ENCODE measurements at places on chromosomes 4 and X.
A peak's percentile ranks its signal among the peaks of the same experiment; 100 is the strongest.

DNA sequence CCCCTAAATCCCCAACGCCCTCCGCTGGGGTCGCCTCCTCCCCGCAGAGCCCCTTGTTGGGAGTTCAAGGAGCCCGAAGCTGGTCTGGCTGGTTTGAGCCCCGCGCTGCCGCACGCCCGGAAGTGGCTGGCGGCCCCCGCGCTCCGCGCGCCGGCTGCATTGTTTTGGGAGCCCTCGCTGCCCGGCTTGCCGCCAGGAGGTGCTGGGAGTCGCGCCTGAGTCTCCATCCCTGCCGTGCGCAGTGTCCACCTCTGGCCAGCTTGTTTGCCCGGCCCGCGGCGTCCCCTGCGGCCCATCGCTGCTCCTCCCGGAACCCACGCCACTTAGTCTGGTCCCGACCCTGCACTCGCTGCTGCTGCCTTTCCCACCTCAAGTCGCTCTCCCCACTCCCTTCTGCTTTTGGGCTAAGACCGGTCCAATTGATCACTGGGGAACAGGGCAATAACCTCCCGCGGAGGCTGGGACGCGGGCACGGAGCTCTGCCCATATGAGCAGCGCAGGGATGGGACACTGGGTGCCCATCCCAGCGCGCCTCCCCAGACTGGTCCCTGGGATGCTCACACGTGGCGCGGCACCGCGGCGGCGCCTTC lies 2.2 kb upstream of the SFRP2 start:
- DNase-seq = no peak

- DNase-seq = no peak
These were observed 119.4 kb downstream of the GRIA3 start for GRCh38 chrX:123303429-123303828.

GRCh38 chr4:73871511-73872310 lies 2.5 kb downstream of the CXCL1 start:
- no peak for DNase-seq

DNA sequence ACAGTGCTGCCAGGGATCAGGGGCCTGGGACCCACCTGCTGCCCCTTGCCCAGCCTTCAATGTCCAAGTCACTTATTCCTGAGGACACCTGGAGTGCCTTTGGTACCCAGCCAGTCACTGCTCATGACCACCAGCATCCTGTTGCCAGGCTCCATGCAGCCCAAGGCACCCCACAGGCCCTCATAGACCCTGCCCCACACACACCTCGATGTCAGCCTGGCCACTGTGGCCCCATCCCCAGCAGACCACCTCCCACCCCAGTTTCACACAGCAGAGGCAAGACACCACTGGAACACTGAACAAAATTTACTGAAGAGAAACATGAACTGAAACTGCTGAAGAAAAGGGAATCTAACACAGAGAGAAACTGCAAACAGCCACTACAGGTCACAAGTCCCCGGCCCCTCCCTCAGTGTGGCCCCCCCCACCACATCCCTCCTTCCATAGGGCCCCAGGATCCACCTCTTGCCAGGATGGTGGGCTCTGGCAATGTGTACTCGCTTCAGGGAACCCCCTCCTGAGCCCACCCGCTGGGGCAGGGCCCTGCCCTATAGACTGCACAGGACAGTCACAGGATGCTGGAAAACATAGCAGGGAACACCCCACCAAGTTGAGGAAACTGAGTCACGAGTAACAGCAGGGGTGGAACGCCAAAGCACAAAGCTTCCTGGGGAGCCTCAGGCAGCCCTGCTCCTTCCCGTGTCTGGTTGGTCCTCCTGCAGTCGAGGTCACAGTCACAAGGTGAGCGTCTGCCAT lies 5.2 kb downstream of the PNMA5 start:
- no peak for DNase-seq

DNA sequence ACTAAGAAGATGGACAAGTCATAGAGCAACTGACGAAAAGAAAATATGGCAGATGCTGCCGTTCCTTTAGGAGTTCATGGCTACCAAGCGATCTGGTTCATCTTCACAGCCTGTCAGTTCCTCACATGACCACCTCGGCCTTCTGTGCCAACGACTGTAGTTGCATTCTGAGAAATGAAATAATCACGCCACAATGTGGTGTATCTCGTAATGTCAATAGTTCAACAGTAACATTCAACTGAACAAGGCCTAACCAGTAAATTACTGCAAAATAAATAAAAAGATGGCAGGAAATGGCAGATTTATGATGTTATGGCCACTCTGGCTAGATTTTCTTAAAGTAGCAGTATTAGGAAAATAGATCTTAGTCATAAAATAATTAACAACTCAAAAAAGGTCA lies 4.4 kb downstream of the GPRIN3 start:
- no peak for DNase-seq

- DNase-seq = no peak
These were observed 8.7 kb downstream of the GUCY2F start for GRCh38 chrX:109472939-109473735.

DNA sequence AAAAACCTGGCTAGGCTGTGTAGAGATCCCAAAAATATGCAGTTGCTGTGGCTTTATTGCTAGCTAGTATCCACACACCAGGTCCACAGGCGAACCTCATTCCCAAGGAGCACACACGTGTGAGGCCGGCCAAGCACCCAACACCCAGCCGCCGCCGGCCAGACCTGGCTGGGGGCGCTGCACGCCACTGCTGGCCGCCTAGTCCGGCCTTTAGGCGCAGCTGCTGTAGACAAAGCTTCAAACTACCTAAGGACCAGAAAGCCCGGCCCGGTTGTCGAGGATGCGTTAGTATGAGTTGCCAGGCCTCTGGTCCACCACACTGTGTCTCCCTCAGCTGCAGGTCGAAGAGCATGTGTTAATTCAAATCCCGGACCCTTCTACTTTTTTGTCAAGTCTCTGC lies 3.1 kb downstream of the POU3F4 start:
- no peak for DNase-seq

DNA sequence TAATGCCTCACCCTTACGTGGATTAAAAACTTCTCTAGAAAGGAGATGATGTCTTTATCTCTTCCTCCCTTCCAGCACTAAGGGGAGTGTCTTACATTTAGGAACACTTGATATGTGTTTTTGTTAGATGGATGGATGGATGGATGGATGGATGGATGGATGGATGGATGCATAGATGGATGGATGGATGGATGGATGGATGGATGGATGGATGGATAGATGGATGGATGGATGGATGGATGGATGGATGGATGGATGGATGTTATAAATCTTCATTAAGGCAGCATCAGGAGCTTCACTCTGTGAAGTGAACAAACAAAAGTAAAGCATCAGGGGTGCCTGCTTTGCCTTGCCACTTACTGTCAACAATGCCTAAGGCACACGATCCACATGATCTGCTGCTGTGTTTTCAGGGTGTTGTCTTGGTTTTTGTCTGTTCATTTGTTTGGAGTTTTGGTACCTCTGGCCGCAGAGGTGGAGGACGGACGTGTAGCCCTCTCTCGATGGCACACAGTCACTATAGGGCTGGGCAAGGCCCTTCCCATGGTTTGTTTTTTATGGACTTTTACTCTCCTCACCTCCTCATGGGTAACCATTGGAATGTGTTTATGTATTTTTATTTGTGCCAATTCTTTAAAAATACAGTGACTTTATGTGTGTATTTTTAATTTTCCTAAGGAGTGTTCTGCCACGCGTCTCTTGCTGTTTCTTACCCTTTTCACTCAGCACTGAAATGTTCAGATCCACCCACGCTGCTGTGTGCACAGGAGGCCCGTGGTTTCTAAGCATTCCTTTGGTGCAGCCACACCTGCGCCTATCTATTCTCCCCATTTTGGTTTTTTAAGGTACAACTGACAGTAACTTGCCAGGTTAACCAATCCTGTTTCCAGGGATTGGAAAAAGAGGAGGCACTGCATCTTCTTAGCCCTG lies 91.8 kb upstream of the ENPP6 start:
- DNase-seq = no peak

DNA sequence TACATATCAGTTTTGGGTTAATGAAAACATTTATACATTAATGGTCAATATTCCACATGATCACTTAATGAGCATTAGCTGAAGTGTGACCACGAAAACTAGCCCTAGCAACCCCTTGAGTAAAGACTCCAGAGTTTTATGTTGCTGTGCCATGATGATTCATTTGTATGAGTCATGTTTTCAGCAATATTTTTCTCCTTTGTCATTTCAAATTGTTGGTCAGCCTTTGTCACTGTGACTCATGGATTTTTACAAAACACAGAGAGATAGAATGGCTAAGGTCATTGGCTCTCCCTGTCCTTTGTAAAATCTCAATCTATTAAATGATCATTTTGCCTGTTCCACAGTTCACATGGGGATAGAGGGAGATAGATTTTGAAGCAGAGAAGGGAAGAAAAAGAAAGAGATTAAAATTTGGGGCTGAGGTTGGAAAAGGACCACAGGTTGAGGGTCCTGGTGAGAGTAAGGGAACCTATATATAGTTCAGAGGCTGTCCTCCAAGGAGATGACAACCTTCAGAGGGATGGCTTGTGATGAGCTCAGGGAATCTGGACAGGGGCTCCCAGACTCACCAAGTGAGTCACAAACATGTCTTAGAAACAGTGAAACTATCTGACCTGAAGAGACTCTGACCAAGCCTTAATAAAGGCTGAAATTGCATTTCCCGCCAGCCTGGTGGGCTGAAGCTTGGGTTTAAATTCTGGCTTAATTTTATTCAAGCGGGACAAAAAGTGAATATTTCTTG lies 25.6 kb downstream of the NR0B1 start:
- no peak for DNase-seq

- DNase-seq = no peak
These were observed 43.8 kb downstream of the RAI2 start for GRCh38 chrX:17817251-17817650.

DNA sequence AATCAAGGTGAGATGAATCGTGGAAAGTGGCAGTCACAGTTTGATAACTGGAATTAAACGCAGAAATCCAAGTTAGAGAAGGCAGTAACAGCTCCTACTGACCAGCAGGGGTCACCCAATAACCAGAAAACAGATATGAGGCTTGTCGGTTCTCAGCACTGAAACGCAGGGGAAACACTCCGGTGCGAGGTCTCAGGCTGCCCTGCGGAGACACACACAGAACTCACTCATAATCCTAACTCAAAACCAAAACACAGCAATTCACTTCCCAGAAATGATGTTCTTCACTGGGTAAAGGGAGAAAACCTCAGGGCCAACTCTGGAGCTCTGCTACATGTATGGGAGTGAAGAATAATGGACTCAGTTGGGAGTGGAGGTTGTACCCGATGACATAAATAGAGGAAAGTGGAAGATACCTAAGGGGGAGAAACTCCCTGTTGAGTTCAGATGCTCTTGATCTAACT lies 384.4 kb downstream of the RAPGEF2 start:
- DNase-seq = peak; percentile 60

DNA sequence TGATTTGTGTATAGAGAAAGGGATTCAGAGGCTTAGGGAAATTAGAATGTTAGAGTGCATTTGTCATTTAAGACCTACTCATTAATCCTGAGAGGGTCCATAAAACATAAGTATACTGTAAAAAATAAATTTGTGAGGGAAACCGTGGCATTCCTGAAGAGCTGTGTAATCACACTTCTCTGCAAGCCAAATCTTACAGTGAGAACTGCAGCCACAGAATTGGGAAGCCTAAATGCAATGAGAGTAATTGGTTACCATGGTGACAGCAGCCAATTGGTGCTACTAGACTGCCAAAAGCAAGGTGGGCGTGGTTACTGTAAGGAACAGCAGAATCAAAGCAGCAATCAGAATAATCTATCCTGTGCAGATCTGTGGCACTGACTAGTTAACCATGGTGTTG lies 345.2 kb upstream of the GRID2 start:
- DNase-seq = no peak
